Activated naive CD4-positive, alpha-beta T cell treated with Interleukin-2 at 50 U/mL for 16 hours (primary cell): ENCODE measurements at places on chromosomes 1 and 21.
A peak's percentile ranks its signal among the peaks of the same experiment; 100 is the strongest.

GRCh38 chr1:183022202-183023145 lies 746 bp upstream of the LAMC1 start:
- peak; percentile 28 for DNase-seq

DNA sequence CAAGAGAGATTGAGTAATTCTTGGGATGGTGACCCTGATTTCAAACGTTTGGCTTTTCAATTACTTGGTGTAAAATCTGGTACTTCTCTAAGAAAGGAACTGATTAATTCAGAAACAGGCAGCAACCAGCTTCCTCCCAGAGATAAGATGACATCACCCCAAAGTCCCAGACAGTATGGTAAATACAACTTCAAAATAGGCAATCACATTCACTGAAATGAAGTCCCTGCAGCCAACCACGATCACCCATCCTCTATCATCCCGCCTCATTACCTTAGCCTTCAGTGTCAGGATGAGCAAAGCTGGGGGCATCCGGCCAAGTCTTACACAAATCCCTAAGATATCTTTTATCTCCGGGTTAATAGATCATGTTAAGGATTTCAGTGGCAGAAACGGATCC lies 26.4 kb upstream of the RUNX1 start:
- DNase-seq, result no peak

- peak; percentile 27 for DNase-seq
These were observed 37.7 kb downstream of the SH3GLB1 start for GRCh38 chr1:86741947-86742572.

DNA sequence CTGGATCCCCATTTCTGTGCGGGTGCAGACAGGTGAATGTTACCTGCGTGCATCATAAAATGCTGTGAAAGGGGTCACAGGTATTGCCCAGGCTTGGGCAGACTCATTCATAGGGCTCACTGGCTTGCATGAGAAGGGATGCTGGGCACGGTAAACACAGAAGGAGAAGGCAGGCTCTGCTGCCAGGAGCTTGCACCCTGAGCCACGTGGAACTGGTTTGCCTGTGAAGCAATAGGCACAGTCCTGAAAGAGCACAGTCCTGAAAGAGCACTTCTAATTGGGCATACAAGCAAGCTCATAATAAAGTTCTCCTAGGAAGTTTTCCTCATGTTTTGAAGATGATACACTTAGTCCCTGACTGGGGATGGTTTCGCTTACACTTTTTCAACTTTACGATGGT lies 40.9 kb downstream of the GALNT2 start:
- no peak for DNase-seq

- no peak for DNase-seq
These were observed 35.3 kb upstream of the ACTRT2 start for GRCh38 chr1:2985694-2986548.

DNA sequence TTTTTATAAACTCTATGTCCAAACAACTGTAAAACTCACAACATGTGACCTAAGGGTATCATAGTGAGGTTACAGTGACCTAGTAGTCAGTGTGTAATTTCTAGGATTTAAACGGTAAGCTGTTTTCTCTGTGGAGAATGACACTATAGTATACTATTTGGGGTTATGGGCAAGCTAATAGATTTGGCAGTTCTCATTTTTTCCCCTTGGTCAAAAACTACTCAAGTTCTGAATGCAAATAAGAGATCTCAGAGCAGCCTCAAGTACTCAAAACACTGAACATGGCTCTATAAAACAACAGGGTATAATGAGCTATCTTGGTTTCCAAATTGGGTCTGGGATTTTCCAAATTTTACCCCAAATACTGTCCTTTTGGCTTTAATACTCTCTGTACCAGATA lies 88.5 kb upstream of the HMCN1 start:
- no peak for DNase-seq
